ENCODE measurements at places on chromosomes 5 and 9.

DNA sequence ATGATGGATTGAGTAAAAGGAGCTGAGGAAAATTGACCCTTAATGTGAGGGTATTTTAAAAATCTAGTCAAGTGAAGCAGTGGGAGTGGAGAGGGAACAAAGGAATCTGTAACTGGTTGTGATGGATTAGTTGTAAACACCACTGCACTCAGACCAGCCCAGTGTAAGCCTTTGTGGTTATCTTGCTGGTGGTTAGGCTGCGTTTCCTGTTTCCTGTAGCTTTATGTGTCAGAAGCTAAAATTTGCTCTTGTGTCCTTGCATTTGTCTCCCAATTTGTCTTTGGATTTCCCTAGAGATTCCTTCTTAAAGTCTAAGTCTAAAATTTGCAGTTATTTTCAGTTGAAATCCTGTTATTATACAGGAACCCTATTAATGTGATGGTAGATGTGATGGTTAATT lies 6.3 kb downstream of the IFNA21 start:
- no peak for DNase-seq

DNA sequence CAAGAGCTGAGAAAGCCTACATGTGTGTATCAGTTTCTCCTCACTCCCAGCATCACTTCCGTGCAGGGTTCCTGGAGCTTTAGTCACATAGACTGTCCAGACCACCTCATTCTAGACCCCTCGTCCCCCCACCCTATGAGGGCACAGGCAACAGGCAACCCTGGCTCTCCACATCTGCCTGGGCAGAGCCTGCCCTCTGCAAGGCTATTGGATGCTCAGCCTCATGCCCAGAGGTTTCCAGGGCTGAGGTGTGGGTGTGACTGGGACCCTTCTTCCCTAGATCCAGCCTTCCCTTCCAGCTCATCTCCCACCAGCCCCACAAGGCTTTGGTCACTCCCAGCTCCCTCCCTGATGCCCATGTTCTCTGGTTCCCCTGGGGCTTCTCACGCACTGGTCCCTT lies 161.4 kb downstream of the PAX5 start:
- DNase-seq: no peak

GRCh38 chr9:21414220-21414940 lies 5.5 kb downstream of the IFNA8 start:
- no peak for DNase-seq

DNA sequence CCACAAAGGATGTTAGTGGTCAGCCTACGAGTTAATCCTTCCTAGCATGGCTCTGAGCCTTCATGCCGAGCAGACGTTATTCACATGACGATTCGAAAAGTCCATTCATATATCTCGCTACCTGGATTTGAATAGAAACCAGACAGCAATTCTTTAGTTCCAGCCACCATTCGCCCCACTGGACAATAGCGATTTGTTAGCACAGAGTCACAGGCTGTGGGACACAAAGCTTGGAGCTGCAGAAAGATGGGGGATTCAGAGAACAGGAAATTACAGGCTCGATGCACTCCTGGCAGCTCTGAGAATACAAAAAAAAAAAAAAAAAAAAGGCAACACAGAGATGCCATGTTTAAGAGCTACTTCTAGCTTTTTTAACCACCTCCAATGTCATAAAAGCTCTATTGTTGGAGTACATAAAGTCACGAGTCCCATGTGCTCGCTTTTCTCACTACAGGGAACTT lies 110.7 kb downstream of the NR6A1 start:
- DNase-seq: peak; percentile 74

DNA sequence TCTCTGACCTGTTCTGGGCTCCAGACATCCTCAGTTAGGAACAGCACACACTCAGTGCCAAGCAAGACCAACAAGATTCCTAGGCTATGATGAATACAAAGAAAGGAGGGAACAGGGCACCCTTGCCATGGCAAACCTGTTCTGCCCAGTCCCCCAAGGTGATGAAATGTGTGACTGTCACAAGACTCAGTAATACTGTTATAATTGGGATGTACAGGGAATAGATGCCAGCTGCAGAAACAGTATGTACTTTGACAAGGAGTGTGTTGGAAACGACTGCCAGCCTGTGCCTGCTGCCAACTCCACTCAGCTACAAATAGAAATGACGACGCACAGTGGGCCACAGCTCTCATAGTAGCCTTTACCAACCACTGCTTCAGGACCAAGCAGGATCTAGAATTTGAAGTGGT lies 453.0 kb downstream of the EFNA5 start:
- DNase-seq: no peak

GRCh38 chr5:139638090-139638735 lies 9.9 kb upstream of the CXXC5 start:
- DNase-seq: peak; percentile 92

Data from putamen (tissue), 1 donor.